ENCODE measurements at places on chromosomes 7 and 10.

- DNase-seq = no peak
These were observed 1.2 kb downstream of the HIPK2 start for GRCh38 chr7:139776486-139777132.

DNA sequence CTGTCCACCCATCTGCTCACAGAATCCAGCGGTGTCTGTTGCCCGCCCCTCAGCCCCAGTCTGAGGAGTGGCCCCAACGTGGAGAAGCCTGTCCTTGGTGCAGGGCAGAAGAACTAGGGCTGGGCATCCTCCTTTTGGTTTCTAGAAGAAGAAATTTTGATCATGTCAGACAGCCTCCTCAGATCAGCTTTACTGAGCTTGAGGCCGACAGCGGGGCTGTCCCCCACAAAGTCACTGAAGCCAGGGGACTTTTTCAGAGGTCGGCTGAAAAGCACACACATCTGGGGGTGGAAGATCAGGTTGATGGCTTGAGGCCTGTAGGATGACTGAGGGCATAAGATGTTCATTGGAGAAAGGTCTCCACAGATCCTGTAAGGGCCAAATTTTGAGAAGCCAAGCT is 767.9 kb downstream of the GRID1 start:
- no peak for DNase-seq

- no peak for DNase-seq
These were observed 76.2 kb upstream of the NMT2 start for GRCh38 chr10:15244635-15245197.

DNA sequence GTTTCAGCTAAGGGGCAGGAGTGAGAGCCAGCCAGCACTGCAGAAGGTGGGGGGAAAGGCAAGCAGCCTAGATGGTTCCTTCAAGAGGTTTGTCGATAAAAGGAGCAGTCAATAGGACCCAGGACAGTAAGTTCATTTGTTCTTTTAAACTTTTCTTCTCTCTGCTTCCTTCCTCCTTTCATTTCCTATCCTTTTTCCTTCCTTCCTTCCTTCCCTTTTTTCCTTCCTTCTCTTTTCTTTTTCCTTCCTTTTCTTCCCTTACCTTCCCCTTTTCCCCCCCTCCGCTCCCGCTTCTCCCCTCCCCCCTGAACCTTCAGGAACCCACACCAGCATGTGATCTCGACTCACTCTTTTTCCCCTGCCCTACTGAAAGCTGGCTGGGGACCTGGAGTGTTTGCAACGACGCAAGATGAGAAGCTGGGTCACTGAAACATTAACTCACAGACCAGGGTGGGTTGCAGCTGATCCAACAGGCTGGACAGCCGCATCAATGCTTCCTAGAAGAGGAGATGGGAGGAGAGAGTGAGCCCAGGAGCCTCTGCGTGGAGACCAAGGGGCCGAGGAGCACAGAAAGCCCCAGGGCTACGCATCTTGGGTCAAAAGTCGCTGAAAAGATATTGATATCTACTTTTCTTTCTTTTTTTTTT is 103.4 kb upstream of the SDK1 start:
- no peak for DNase-seq

- no peak for DNase-seq
These were observed 229.6 kb downstream of the PRPF18 start for GRCh38 chr10:13816195-13816925.
